ENCODE measurements at places on chromosomes 1 and 21. TPM values are rescaled to one million over a fixed set of nuclear protein-coding genes. Genes with fewer than 3 reads are reported as not detected.

GRCh38 chr1:203796236-203796605, 798 bp downstream of the ZBED6 start:
- DNase-seq = peak; percentile 59

Gene IGSF5
- not detected for total RNA-seq

DNA sequence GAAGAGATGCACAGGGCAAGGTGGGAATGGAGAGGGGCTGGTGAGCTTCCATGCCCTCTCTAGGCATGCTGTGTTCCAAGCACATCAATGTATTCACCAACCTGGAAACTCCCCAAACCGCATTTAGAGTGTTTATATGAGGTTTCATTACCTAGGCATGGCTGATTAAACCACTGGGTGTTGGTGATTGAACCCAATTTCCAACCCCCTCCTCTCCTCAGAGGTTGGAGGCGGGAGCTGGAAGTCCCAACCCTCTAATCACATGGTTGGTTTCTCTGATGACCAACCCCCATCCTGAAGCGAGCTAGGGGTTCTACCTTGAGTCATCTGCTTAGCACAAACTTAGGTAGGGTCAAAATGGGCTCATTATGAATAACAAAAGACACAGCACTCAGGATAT, 3.0 kb upstream of the PPIE start:
- DNase-seq = no peak

DNA sequence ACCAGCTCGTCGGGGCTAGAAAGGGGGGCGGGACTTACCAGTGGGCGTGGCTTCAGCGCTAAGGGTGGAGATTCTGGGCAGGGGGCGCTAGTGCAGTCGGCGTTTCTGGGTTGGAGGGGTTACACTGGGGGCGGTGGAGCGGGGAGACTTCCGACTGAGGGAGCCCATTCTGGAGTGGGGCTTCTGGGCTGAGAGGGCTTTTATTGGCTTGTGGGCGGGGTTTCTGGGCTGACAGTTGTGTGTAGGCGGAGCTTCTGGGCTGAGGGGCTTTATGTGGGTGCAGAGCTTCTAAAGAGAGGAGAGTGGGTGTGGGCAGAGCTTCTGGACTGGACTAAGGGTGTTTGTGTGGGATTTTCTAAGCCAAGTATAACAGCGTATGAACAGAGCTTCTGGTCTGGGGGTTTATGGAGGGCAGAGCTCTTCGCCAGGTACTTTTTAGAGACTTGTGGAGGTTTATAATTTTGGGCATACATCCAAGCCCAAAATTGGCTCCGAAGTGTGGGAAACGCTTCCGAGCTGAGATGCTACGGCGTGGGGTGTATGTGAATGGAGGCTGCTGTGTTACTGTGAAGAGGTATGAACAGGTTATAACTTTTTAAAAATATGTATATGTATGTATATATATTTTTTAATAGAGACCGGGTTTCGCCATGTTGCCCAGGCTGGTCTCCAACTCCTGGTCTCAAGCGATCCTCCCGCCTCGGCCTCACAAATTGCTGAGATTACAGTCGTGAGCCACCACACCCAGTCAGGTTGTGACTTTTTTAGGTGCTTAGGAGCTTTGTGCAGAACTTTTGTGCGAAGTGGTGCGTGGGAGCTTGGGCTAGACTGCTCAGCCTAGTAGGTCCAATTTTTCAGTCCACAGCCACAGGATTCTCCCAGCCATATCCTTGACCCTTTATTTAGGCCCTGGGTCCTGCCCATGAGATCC, 825 bp downstream of the TMEM39B start:
- DNase-seq = no peak

- DNase-seq = peak; percentile 78
These were observed 92.9 kb downstream of the PIGK start for GRCh38 chr1:77126307-77126706.
